ENCODE measurements at places on chromosomes 12 and 14. TPM values are rescaled to one million over a fixed set of nuclear protein-coding genes. Genes with fewer than 3 reads are reported as not detected.

The DCN gene
- total RNA-seq: not detected

GRCh38 chr12:96198965-96199364 is 4.8 kb downstream of the ELK3 start:
- peaks cover 8% of the 10 kb centered on the region for H3K4me1 ChIP-seq
- no peak overlapping the region for H3K27ac ChIP-seq
- DNase-seq: no peak
- no peaks in the 10 kb centered on the region for H3K27me3 ChIP-seq

- peaks cover 56% of the 10 kb centered on the region for H3K4me1 ChIP-seq
- no peaks in the 10 kb centered on the region for H3K27me3 ChIP-seq
- H3K27ac ChIP-seq: peak overlapping the region; percentile 91
- DNase-seq: peak; percentile 89
- peak overlapping the region; percentile 88 for H3K4me3 ChIP-seq
These were observed 2.8 kb downstream of the FERMT2 start for GRCh38 chr14:52948039-52948438.

- no peak overlapping the region for H3K27ac ChIP-seq
- H3K4me1 ChIP-seq: peaks cover 16% of the 10 kb centered on the region
These were observed 512 bp downstream of the POU6F1 start for GRCh38 chr12:51217133-51217967.

The LRR1 gene
- 49.8 TPM for total RNA-seq

- H3K4me1 ChIP-seq: peaks cover 39% of the 10 kb centered on the region
- no peak for DNase-seq
- peaks cover 20% of the 10 kb centered on the region for H3K36me3 ChIP-seq
- no peak overlapping the region for H3K27ac ChIP-seq
These were observed 158.5 kb downstream of the TGFB3 start for GRCh38 chr14:75823334-75823733.

- no peak overlapping the region for H3K27ac ChIP-seq
- DNase-seq: peak; percentile 36
- H3K27me3 ChIP-seq: peaks cover 6% of the 10 kb centered on the region
These were observed 498 bp downstream of the GPR132 start for GRCh38 chr14:105064721-105065143.

The OTOGL gene
- not detected for total RNA-seq
